ENCODE measurements at places on chromosomes 7 and 10.

- DNase-seq = no peak
Measured at GRCh38 chr7:93882468-93882867, 8.1 kb downstream of the TFPI2 start.

DNA sequence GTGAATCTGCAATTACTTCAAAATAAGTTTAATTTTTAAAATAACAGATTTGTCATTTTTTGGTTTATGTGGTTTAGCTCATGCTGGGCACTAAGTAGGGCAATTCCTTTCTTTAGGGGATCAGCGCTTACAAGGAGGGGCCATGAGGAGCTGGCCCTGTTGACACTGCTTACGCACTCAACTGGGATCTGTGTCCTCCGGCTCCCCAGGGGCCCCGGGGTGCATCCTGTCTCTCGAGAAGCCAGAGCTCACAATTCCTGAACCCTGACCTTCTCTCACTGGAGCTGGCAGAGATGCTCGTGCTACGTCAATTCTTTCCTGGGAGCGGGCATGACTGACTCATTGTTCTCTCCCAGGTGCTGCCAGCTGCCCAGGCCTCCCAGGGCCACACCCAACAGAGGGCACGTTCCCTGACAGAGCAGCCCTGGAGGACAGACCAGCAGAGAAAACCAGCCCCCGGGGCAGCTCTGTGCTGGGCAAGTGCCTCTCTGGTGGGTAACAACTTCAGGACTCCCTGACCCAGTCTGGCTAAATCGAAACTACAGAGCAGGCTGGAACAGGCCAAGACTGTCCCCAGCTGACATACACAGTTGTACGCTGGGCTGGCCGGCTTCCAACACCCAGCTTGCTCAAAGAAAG is 36.8 kb downstream of the CTBP2 start:
- no peak for DNase-seq

- no peak for DNase-seq
Measured at GRCh38 chr10:111100198-111100597, 23.4 kb downstream of the ADRA2A start.

- no peak for DNase-seq
Measured at GRCh38 chr7:17492437-17492836, 194.0 kb downstream of the AHR start.

- DNase-seq = no peak
Measured at GRCh38 chr10:81866753-81867152, 8.2 kb upstream of the NRG3 start.

- peak; percentile 10 for DNase-seq
Measured at GRCh38 chr10:62492012-62492869, 118.1 kb downstream of the ZNF365 start.

All from germinal center (tissue), 1 donor.